ENCODE measurements at places on chromosomes 11 and 22.

DNA sequence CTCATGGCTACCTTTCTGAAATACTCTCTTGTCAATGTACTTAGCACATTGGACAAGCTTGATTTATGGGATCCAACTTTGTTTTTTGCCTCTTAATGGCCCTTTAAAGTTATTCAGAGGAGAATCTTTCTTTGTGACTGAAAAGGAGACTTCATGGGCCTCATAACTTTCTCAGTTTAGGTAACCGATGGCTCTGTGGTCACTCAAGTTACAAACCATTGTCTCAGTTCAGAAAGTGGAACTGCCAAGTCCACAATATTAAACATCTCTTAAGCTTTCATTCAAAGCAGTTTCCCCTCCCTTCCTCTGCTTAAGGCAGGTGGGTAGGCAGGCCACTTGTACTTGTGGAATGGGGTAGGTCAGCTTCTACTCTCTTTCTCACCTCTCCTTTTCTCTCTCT is 12.3 kb upstream of the ARL14EP start:
- no peak for DNase-seq

GRCh38 chr11:126416542-126417090 is 61.1 kb downstream of the ST3GAL4 start:
- DNase-seq = peak; percentile 92

GRCh38 chr22:44312766-44313165 is at the start of gene SHISAL1:
Gene SHISAL1, minus strand, starts transcription at chr22:44312951. Its CDS starts 12,006 bp downstream, at chr22:44300945.
- no peak for DNase-seq

GRCh38 chr22:18095101-18095805 is 15.4 kb upstream of the TUBA8 start:
- DNase-seq = no peak

DNA sequence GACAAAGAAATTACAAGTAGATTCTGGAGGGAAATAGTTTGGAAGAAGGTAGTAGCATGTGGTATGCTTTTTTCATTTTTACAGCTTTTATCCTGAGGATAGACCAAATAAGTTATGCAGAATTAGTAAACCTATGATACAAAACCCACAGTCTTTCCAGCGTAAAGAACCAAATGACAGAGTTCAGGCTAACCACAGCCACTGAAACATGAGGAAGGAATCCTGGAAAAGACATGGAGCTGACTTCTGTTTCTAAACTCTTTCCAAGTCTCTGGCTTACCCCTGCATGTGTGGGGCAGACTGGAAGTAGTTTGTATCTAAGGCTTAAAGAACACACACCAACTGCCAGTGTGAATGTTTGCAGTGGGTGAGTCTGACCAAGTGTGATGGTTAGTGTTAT is 258.4 kb upstream of the TENM4 start:
- no peak for DNase-seq

- DNase-seq = no peak
These were observed 469 bp downstream of the ZBED5 start for GRCh38 chr11:10857459-10857708.

GRCh38 chr11:7484645-7485044 is 661 bp upstream of the OLFML1 start:
- no peak for DNase-seq
